RPMI7951 (cell line): ENCODE measurements at places on chromosomes 6 and 20. TPM values are rescaled to one million over a fixed set of nuclear protein-coding genes. Genes with fewer than 3 reads are reported as not detected.

SEL1L2 gene
- not detected in 2 replicates for total RNA-seq

PRSS16 gene
- total RNA-seq: 0.36 TPM in 1 of 2 replicates, not detected in the other

TSHZ2 gene
- total RNA-seq: 0.12 TPM in 1 of 2 replicates, not detected in the other

CDH22 gene
- not detected in 2 replicates for total RNA-seq

DNA sequence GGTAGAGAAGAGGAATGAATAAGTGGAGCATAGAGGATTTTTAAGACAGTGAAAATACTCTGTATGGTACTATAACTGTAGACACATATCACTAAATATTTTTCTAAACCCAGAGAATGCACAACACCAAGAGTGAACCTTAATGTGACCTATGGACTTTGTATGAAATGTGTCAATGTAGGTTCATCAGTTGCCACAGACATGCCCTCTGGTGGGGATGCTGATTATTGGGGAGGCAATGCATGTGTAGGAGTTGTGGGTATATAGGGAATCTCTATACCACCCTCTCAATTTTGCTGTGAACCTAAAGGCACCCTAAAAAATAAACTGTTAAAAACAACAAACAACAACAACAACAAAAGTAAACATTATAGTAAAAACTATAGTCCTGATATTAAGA, 293.7 kb downstream of the RNF144B start:
- DNase-seq: no peak

DNA sequence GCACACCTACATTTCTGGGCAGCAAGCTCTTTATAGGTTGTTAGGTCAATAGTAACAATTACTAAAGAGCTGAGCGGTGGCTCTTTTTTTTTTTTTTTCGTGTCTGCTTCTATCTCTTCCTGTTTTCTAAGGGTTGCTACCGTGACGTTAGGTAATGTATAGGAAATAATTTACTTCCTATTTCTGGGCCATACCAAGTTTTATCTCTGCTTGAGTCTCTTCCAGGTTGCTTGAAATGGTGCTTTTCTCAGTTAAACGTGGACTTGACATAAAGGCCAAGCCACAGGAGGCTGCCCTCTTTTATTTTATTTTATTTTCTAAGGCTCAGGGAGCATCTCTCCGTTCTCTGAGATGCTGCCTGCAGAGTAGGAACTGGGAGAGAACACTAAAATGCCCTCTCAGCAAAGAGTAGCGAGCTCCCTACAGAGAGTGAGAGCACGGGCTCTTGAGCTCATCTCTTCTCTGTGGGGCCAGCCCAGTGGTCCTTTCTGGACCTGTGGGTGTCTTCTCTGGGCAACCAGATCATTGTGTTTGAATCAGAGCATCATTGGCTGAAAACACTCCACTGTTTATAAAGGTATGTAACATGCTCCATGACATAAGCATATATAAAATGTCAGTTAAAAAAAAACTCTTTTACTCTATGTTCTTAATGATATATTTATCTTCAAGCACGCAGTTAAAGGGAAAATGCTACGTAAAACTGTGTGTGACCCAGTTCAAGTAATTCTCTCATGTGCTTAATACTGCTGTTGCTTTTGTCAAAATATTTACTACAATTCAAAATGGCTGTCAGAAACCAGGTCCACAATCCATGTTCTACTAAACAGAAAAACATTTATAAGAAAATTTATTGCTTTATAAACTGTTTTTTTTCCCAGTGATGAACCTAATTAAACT, at the start of gene ZNF831:
Gene ZNF831 (plus strand): TSS at position 191 of the 900 bp plus-strand sequence. CDS start 27,199 bp downstream, outside the sequence.
- no peak for DNase-seq

- peak; percentile 41 for DNase-seq
Measured at GRCh38 chr6:97394160-97394748, 111.2 kb upstream of the MMS22L start.
